AML-193 (cell line): ENCODE measurements at places on chromosomes 5 and 9.

DNA sequence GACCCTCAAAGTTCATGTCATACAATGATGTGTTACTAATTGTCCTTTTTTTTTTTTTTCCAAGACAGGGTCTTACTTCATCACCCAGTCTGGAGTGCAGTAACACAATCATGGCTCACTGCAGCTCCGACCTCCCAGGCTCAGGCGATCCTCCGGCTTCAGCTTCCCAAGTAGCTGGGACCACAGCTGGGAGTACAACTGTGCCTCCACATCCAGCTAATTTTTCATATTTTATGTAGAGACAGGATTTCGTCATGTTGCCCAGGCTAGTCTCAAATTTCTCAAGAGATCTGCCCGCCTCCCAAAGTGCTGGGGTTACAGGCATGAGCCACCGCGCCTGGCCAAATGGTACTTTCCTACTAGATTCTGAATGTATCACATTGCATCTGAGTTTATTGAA is 49.4 kb upstream of the EBF1 start:
- DNase-seq: no peak

DNA sequence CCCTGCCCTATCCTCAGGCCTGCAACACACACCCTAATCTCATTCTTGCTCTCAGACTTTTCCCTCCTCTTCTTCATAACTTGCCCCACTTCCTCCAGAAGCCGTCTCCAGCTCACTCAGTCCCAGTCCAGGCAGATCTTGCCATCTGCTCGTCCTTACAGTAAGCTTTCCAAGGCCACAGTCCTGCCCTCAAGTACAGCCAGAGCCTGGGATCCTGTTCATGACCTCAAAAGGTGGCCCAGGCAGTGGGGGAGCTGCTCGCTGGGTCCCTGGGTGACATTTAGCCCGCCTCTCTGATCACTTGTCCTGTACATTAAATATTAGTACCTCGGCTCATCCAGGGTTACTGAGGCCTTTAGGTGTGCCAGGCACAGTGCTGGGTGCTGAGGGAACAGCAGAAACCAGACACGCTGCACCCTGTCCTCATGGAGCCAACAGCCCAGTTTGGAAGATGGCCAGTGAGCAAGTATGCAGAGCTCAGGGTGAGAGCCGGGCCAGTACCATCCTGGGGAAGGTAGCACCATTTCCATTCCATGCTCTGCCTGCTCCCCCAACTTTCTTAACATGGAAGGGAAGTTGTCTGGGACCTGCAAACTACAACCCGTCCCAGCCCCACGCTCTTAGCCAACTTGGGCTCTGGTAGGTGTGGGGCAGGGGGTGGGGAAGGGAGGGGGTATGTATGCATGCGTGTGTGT is 100.4 kb downstream of the C5orf15 start:
- DNase-seq: no peak

DNA sequence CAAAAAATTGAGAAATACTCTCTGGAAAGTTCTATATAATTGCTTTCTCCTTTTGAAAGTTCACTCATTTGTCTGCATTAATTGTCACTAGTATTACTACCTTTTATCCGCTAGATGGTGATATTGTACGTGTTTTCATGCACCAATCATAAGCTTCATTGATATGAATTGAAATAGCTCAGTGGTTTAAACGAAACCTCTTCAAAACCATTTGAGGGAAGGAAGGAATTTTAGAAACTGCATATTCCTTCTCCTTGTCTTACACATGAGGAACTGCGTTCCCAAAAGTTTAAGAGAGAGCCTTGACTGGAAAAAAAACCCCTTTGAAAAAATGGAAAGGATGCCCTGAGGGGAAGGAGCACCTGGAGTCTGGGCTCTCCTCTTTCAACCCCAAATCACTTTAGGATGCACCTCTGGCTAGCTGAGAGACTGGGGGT is 98.6 kb downstream of the YTHDC2 start:
- peak; percentile 50 for DNase-seq

- DNase-seq: no peak
Measured at GRCh38 chr9:75455444-75455921, 367.2 kb downstream of the OSTF1 start.
